ENCODE measurements at places on chromosomes 1 and 21.
A peak's percentile ranks its signal among the peaks of the same experiment; 100 is the strongest.

- DNase-seq, result no peak
Measured at GRCh38 chr1:54241364-54241763, 41.4 kb downstream of the MRPL37 start.

DNA sequence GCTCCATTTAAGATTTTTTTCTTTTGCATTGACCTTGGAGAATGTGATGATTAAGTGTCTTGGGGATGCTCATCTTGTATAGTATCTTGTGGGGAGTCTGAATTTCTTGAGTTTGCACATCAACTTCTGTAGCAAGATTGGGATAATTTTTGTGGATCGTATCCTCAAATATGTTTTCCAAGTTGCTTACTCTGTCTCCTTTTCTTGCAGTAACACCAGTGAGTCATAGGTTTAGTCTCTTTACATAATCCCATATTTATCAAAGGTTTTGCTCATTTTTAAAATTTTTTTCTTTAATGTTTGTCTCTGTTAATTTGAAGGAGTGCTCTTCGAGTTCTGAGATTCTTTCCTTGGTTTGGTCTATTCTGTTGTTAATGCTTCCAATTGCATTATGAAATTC lies 41.7 kb upstream of the ANGPTL1 start:
- DNase-seq, result no peak

- DNase-seq, result peak; percentile 78
Measured at GRCh38 chr1:225657462-225657989, 4.6 kb upstream of the ENAH start.

GRCh38 chr1:162696286-162696862 lies 64.1 kb downstream of the DDR2 start:
- peak; percentile 75 for DNase-seq

DNA sequence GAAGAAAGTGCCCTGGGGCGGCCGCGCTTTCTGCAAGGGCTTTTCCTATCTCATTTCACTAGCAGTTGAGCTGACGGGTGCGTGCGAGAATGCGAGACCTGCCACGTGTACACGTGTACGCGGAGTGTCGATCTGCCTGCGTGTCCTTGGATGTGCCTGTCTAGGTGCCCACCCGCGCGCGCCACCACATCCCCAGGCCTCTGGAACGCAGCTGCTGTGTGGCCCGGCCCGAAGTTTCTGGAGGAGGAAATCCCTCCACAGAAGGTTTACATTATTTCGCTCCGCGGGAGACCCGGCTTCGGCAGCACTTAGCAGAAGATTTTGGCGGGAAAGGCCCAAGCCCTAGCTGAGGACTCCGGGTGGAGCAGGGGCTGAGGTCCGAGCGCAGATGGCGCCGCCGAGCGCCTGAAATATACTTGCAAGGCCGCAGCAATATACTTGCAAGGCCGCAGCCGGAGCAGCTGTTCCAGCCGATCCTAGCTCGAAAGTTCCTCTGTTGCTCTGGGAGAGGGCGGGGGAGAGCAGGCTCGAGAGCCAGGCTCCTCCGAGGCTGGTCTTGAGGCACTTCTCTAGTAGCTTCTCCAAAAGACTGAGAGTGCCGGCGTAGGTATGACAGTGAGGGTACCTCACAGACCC lies 3.9 kb downstream of the TBX15 start:
- DNase-seq, result no peak

DNA sequence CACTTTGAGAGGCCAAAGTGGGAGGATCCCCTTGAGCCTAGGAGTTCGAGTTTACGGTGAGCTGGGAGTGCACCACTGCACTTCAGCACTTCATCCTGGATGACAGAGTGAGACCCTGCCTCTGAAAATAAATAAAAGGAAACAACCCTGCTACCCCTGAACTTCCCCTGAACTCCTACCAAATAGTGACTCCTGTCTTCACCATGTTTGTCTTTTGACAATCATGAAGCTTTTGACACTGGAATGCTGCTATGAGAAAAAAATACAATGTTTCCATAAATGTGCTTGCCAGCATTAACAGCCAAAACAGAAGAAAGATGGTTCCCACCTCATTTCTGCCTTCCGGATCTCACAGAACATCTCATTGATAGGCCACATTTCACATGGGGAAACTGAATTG lies 10.4 kb downstream of the ZBTB8A start:
- no peak for DNase-seq

- no peak for DNase-seq
Measured at GRCh38 chr1:231982871-231983587, 356.4 kb downstream of the DISC1 start.

- DNase-seq, result no peak
Measured at GRCh38 chr21:16372586-16372985, 642.8 kb downstream of the USP25 start.

Measured in AG04450 (cell line).